ENCODE measurements at places on chromosomes 13 and 19. TPM values are rescaled to one million over a fixed set of nuclear protein-coding genes. Genes with fewer than 3 reads are reported as not detected.

DNA sequence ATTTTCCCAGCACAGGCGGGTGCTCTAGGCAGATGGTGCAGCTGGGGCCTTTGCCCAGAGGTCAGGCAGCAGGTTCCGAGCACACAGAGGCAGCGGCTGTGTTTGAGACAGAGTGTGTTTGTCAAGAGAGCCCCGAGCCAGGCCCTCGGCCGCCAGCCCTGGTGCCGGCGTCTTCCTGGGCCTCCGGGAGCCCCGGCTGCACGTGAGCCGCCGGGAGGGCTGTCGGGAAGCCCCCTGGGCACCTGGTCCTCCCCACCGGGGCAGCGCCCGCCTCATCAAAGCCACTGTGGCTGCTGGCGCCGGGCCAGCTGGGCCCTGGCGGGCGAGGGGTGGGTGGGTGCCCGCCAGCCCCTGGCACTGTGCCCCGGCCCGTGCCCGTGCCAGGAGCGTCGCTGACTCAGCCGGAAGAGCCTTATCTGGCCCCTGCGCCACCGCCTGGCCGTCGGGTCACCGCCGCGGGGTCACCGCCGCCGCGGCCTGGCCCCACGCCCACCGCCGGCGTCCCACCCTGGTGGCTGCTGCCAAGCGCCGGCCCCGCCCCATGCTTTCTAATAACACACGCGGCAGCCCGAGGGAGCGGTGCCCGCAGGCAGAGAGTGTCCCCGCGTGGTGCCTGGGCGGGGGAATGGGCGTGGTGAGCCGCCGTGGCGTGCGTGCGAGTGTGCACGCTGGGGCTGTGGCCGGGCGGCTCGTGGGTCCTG is 14.9 kb downstream of the ARID3A start:
- DNase-seq = no peak

DNA sequence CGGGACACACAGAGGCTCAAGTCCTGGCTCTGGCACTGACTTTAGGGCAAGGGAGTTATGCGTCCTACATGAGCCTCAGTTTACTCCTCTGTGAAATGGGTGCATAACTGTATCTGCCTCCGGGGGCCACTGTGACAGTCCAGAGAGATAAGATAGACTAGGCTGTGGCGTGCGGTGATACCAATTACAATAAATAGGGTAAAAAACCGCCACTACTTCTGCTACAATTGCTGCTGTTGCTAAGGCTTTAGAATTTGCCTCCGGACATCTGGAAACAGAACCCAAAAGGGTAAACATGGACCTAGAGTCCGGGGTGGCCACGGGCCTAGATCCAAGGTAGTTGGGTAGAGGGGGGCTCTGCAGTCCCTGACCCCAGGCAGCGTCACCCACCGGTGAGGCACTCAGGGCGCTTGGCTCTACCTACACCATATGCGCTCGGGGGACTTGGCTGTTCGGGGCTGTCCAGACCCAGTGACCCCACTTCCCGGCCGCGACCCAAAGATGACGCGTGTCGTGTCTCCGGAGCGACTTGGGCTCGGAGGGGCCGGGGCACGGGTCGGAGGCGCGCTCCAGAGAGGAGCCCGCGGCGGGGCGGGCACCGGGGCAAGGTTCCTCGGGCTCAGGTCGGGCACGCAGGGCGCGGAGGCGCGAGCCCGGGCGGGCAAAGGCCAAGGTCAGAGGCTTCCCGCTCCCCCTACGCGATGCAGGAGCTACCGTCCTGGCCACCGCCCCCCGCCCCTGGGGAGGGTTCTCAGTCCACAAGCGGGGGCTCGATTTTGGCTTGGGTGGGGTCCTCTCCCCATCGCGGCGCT is 1.1 kb downstream of the INSR start:
- peak; percentile 33 for DNase-seq

The CBARP gene
- total RNA-seq = 25.6 TPM

The TTYH1 gene
- total RNA-seq = 43.1 TPM

DNA sequence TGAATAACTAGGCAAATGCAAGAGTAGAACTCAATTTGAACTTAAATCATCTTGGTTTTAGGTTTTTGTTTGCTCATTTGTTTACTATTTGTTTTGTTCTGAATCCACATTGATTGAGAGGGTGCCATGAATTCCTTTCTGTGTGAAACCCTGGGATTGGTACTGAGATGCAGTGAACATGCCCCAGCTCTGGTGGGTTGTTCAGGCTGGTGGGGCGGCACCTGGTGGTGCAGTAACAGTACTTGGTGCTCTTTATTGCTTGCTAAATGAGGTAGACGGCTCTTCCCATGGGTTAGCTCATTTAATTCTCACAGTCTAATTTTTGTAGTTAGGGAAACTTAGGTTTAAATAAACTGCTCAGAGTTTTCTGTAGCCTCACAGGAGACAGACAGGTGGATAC is 48.4 kb downstream of the WASF3 start:
- DNase-seq = peak; percentile 74

DNA sequence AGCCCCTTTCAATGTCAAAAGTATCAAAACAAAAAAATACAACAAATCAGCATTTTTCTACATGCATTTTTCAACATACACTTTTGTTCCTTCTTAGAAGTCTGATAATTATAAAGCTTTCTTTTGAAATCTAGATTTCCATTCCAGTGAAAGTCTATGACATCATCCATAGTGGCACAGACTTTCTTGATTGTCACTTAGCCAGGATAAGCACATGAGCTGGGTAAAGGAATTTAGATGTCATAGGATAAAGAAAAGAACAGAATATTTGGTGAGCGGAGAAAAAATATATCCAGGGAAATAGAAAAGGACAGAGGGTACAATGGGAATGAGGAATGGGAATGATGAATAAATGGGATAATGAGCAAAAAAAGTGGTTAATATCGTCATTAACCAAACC is 15.1 kb upstream of the TRPC4 start:
- DNase-seq = no peak

DNA sequence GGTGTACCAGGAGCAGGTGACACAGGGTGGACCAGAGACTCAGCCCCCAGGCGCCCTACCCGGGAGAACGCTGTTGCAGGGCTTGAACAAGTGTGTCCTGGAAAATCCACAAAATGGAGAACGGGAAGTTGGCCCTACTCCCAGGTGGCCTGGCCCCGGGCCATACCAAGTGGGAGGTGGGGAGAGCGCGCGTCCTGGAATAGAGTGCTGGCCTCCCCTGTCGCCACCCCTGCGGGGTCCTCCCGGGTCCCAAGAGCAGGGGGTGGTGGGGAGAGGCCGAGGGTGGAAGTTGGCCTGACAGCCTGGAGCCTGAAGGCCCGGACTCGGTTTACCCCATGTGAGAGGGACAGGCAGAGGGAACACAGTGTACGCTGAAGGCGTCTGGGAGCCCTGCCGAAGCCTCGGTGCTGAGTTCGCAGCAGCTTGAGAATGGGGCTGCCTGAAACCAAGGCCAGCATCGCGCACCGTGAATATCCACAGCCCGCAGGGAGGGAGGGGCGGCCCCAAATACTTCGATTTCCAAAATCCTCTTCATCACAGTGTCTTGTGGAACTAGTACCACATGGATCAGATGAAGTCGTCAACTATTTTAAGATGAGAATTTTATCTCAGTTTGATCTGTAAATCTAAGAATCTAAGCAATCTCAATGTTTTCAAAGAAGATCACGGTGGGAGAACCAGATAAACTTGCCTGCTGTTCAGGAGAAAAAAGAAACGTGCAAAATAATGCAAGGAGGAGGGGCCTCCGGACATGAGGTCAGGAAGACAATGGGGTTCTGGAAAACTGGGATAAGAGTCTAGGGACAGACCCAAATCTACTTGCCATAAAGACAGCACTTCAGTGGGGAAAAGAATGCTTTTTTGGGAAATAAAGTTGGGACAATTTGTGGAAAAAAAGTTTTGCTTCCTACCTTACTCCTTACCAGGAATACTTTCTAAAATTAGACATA is 10.4 kb upstream of the KLF16 start:
- peak; percentile 30 for DNase-seq

DNA sequence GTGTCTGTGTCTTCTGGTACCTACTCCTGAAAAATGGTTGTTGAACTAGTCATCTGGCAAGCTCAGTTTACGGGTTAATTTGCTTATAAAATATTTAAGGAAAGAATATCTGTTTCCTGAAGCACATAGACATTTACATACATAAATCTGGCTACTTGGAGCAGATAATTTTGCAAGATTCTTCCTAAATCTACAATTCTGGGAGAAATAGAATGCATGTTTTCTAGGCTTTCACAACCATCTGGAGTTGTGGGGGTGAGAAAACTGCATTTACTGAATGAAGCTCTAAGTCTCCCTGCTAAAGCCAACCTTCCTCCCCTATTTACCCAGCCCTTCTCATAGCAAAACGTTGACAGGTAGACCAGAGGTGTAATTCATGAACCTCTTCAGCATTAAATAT is 393.7 kb upstream of the ARGLU1 start:
- DNase-seq = no peak

DNA sequence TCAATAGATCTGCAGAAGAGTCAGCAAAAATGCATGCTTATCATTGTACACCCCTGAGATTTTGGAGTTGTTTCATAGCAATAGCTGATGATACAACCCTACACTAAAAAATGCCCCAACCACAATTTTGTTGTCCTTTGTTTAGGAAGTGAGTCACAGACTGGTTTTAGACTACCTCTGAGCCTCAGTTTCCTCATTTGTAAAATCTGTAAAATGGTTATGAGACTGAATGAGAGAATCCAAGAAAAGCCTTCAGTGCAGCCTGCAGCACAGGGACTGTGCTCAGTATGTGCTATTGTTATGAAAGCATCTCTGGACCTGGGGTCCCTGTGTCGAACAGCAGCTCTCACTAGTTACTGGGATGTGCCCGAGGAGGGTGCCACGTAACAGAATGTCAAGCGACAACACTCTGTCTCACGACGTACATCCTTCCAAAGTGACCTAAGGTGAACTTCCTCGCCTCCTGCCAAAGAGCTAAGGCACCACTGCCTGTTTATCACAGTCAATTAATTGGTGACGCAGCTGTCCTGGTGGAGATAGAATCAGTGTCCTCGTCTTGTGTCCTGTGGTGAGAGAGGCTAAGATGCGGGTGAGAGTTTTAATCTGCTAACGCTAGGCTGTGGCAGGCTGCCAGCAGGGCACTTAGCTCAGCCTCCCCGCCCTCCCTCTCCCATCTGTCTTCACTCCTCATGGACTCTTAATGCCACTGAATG is 18.1 kb downstream of the DHRS12 start:
- DNase-seq = no peak

The GNG7 gene
- total RNA-seq = 7.7 TPM

The C13orf42 gene
- 18.1 TPM for total RNA-seq

- peak; percentile 85 for DNase-seq
Measured at GRCh38 chr19:38233740-38234251, 9.8 kb upstream of the DPF1 start.

- no peak for DNase-seq
Measured at GRCh38 chr13:34175551-34175950, 357.6 kb downstream of the RFC3 start.

- no peak for DNase-seq
Measured at GRCh38 chr13:28322256-28322905, 172.5 kb downstream of the FLT1 start.

The LGI4 gene
- total RNA-seq = 3.2 TPM

- DNase-seq = no peak
Measured at GRCh38 chr13:80550971-80551441, 210.1 kb upstream of the SPRY2 start.

GRCh38 chr13:24007979-24008620 is 110.8 kb upstream of the C1QTNF9B start:
- no peak for DNase-seq

DNA sequence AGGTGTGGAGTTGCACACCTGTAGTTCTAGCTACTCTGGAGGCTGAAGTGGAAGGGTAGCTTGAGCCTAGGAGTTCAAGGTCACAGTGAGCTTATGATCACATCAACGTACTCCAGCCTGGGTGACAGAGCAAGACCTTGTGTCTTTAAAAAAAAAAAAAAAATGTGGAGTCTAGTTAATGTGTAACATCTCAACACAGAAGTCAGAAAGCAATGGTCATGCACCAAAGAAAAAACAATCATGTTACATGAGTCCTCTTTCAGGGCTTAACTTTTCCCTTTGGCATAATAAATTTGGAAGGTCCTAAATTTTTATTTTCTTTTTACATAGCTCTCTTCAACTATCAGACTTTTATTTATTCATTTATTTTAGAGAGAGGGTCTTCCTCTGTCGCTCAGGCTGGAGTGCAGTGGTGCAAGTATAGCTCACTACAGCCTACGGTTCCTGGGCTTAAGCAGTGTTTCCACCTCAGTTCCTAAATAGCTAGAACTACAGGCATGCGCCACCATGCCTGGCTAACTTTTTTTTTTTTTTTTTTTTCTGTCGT is 22.3 kb downstream of the SETDB2 start:
- DNase-seq = no peak

DNA sequence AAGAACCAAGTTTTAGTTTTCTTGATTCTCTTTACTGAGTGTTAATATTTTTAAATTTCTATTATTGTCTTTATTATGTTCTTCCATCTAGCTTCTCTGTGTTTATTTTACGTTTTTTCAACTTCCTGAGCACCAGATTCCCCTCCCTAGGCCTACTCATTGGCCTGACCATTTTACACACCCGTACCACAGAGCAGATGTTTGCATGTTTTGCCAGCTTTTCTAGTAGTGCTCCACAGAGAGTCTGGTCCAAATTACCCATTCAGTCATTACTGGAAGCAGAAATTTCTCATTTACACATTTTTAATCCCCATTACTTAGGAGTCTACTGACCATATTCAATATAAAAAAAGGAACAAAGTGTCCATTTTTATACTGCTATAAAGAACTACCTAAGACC is 66.9 kb downstream of the ING1 start:
- no peak for DNase-seq

The SLC27A5 gene
- 16.7 TPM for total RNA-seq
